HFFc6 (cell line): ENCODE measurements at places on chromosomes 7 and 10. TPM values are rescaled to one million over a fixed set of nuclear protein-coding genes. Genes with fewer than 3 reads are reported as not detected.

- peaks cover 3% of the 10 kb centered on the region; the same call in 1 of the 2 replicates for H3K36me3 ChIP-seq
- H3K4me3 ChIP-seq, result no peak overlapping the region
- no peak for DNase-seq
- H3K27me3 ChIP-seq, result peaks cover 1% of the 10 kb centered on the region; the same call in 1 of the 2 replicates
Observed at GRCh38 chr10:25072786-25073185, 56.4 kb downstream of the THNSL1 start.

DNA sequence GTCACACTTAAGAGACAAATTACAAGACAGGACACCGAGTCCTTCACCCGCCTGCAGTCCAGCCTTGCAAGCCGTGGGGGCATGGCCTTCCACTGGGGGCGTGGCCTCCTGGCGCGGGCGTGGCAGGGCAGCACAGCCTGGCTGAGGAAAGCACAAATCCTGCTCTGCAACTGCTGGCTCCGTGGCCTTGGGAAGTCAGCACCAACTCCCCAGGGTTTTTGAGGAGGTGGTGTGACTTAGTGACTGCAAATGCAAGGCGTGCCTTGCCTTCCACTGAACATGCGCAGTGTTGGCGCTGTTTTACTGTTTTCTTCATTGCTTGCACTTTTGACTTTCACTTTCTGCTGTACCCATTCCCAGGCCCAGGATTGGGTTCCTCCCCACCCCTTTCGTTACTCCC, 12.9 kb upstream of the BMS1 start:
- H3K4me1 ChIP-seq, result no peaks in the 10 kb centered on the region
- no peak overlapping the region for H3K27ac ChIP-seq
- H3K36me3 ChIP-seq, result no peaks in the 10 kb centered on the region
- H3K4me3 ChIP-seq, result peak overlapping the region; percentile 57; the same call in 1 of the 2 replicates
- H3K27me3 ChIP-seq, result peaks cover 9% of the 10 kb centered on the region
- DNase-seq, result no peak

GRCh38 chr10:77898323-77899079, 28.1 kb downstream of the DLG5 start:
- peak overlapping the region; percentile 72 for H3K27ac ChIP-seq
- peaks cover 36% of the 10 kb centered on the region for H3K4me1 ChIP-seq
- H3K36me3 ChIP-seq, result no peaks in the 10 kb centered on the region; the same call in 1 of the 2 replicates
- H3K27me3 ChIP-seq, result peaks cover 1% of the 10 kb centered on the region; the same call in 1 of the 2 replicates
- DNase-seq, result no peak

- DNase-seq, result peak; percentile 73
- peak overlapping the region; percentile 79 for H3K4me3 ChIP-seq
- H3K36me3 ChIP-seq, result no peaks in the 10 kb centered on the region
- no peaks in the 10 kb centered on the region; the same call in 1 of the 2 replicates for H3K27me3 ChIP-seq
- H3K4me1 ChIP-seq, result peaks cover 55% of the 10 kb centered on the region
Observed at GRCh38 chr10:71243756-71244395, 31.5 kb downstream of the UNC5B start.

DNA sequence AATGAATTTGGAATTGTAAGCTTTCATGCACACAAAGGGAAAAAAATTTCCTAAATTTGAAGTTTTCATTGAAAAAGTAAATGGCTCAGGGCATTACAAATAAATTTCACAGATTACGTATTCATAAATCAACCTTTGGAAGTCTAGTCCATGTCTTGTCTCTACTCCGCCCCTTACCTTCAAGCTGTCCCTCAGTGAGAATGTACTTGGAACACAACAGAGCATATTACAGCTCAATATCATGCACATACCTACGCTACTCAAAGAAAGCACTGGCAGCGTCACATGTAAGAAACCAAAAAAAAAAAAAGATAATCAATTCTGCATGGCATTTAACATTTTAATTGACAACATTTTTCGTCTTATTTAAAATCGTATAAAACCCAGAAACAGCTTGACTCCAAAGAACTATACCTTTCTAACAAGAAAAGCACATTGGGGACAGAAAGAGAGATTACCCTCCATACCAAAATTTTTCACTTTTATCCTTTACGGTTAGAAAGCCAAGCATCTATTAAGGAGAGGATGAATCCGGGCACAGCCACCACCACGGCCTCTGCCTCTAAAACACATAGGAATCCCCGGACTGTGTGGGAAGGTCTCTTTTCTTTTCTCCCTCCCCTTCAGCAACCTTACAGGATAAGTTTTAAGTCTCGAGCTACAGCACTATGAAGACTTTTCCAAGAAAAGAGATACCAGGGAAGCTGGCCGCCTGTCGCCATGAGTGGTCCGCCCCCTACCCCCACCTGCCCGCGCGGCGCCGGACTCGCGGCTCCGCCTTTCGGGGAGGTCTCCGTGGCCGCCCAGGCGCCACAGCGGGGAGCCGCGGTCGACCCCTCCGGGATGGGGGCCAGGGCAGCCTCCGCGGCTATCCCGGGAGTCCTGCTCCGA, 1.1 kb downstream of the JMJD1C start:
- DNase-seq, result peak; percentile 6
- peaks cover 9% of the 10 kb centered on the region; the same call in 1 of the 2 replicates for H3K36me3 ChIP-seq
- H3K4me1 ChIP-seq, result peaks cover 54% of the 10 kb centered on the region
- peak overlapping the region; percentile 98 for H3K4me3 ChIP-seq

- H3K4me3 ChIP-seq, result no peak overlapping the region
- H3K36me3 ChIP-seq, result no peaks in the 10 kb centered on the region
- H3K27ac ChIP-seq, result no peak overlapping the region
- peaks cover 7% of the 10 kb centered on the region for H3K4me1 ChIP-seq
- DNase-seq, result no peak
- H3K27me3 ChIP-seq, result peaks cover 4% of the 10 kb centered on the region
Observed at GRCh38 chr10:17624996-17625395, 7.8 kb upstream of the HACD1 start.

DNA sequence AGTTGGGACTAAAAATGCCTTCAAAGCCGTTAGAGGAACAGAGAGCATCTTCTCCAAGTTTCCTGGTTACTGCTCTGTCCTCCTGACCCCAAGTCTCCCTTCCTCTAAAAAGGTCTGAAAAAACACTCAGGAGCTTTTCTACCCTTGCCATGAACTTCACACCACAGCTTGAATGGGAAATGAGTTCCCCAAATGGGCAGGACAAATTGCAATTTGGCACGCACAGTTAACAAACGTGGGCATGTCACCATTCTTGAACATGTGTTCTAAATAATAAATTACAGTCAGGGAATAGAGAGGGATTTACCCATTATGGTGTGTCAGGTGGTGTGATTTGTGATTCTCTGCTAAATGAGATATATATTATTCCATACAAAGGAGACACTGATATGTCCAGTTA, 91.2 kb upstream of the WNT16 start:
- no peak for DNase-seq
- H3K27ac ChIP-seq, result no peak overlapping the region
- H3K4me1 ChIP-seq, result peaks cover 29% of the 10 kb centered on the region
- peaks cover 2% of the 10 kb centered on the region; the same call in 1 of the 2 replicates for H3K27me3 ChIP-seq
- H3K4me3 ChIP-seq, result no peak overlapping the region

GRCh38 chr7:14309432-14309831, 320.0 kb upstream of the ETV1 start:
- no peak overlapping the region for H3K4me3 ChIP-seq
- no peaks in the 10 kb centered on the region; the same call in 1 of the 2 replicates for H3K27me3 ChIP-seq
- no peaks in the 10 kb centered on the region for H3K36me3 ChIP-seq
- no peak overlapping the region for H3K27ac ChIP-seq
- H3K4me1 ChIP-seq, result no peaks in the 10 kb centered on the region
- no peak for DNase-seq

DNA sequence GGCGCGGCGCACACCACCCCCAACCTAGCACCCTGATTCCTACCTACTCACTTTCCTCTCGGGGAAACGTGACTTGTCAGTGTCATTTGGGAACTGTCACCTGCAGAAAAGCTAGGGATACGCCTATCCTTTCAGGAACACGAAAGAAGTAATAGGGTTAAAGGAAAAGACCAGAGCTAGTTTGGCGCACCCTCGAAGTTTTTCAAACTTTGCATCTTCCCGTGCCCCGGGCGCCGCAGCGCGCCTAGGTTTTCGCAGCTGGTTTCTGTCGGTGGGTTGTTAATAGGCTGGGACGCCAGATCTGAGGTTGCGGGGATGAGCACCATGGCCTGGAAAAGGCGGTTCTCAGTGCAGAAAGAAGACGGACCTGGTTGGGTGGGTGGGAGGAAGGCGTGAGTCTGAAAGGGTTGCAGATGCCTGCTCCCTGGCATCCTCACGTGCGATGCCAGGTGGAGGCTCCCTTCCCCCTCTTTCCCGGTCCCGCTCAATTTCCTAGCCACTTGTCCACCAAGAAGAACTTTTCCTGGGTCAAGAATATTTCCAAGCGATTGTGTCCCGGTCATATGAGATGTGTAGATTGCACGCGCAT, 568 bp upstream of the MEOX2 start:
- no peaks in the 10 kb centered on the region for H3K36me3 ChIP-seq
- H3K27ac ChIP-seq, result no peak overlapping the region
- H3K27me3 ChIP-seq, result peaks cover 42% of the 10 kb centered on the region
- DNase-seq, result no peak
- peak overlapping the region; percentile 68; the same call in 1 of the 2 replicates for H3K4me3 ChIP-seq

GRCh38 chr10:124221356-124222317, 128.2 kb upstream of the CHST15 start:
- H3K36me3 ChIP-seq, result no peaks in the 10 kb centered on the region
- H3K27me3 ChIP-seq, result peaks cover 5% of the 10 kb centered on the region; the same call in 1 of the 2 replicates
- no peaks in the 10 kb centered on the region; the same call in 1 of the 2 replicates for H3K4me1 ChIP-seq
- H3K27ac ChIP-seq, result no peak overlapping the region
- no peak overlapping the region for H3K4me3 ChIP-seq
- no peak for DNase-seq

DNA sequence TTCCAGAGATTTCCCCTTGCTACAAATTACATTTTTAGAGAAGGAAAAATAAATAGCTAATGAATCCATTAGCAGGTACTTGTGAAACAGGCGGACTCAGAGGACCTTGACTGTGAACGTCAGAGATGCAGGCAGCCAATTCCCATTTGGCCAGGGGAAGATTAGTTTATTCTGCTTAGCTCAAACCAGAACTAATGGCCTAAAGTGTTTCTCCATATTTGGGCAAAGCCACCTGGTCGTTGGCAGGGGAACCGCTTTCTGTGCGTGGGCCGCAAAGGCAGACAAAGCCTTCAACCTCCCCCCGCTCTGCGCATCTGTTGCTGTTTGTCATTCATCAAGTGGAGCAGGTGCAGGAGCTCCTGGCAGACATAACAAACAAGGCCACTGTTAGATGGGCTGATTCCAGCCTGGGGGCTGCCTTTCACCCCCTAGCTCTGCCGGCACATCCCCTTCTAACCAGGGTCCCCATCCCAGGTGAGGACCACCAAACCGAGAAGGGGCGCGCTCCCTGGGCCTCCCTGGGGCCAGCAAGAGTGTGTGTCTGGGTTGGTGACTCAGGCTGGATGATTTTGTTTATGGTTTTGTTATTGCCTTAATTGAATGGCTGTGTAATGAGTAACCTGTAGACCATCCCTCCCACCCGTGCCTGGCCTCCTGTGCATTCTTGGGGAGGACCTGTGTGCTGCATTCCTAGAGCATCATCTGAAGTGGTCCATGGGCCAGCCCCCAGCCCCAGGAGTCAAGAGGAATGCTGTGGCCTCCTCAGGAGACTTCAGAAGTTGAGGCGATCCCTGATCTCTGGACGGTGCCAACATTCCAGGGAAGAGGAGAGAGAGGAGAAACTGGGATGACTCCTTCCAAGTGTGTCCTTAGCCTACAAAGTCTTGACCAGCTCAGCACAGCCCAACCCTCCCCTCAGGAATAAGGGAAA, 14.5 kb upstream of the CPA1 start:
- H3K4me3 ChIP-seq, result peak overlapping the region; percentile 74
- H3K27me3 ChIP-seq, result peaks cover 11% of the 10 kb centered on the region
- peaks cover 6% of the 10 kb centered on the region for H3K36me3 ChIP-seq
- DNase-seq, result peak; percentile 78
- peaks cover 75% of the 10 kb centered on the region for H3K4me1 ChIP-seq

DNA sequence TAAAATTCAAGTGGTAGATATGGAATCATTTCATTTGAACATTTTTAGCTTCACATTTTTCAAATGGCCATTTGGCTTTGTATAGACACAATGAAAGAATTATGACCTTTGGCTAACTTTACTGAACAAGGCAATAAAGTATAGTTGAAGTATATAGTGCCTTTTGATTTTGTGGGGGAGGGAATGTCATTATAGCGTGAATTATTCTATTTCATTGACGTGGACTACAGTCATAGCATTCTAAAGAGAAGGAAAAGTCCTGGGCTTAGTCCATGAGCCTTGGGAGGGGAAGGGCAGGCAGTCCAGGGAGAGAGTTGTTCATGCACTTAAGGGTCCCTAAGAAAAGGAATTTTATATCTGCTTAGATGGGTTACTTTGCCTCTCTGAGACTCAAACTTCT, 181.4 kb upstream of the GPR26 start:
- 0 out of 2 replicates have a peak, but pooled peaks cover 4% of the 10 kb centered on the region for H3K36me3 ChIP-seq
- no peak for DNase-seq
- no peaks in the 10 kb centered on the region for H3K4me1 ChIP-seq
- no peak overlapping the region for H3K4me3 ChIP-seq
- peaks cover 4% of the 10 kb centered on the region; the same call in 1 of the 2 replicates for H3K27me3 ChIP-seq

DNA sequence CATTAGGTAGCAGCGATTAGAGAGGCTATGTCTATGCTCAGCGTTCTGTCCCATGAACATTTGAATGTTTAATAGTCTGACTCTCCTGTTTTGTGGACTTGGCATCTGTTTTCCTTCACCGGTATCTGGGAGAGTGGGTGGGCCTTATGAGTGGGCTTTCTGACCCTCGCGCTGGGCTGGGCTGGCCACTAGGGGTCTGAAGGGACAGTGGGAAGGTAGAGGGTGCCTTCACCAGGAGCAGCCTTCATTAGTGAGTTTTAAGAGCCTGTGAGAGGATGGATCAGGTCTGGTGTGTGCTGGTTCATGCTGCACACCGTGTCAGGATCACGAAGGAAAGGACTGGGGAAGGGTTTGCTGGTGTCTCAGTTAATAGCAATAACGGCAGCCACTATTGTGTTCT, 33.4 kb downstream of the DCLRE1A start:
- H3K4me1 ChIP-seq, result no peaks in the 10 kb centered on the region
- H3K36me3 ChIP-seq, result no peaks in the 10 kb centered on the region
- no peak overlapping the region for H3K4me3 ChIP-seq
- peaks cover 7% of the 10 kb centered on the region for H3K27me3 ChIP-seq

DNA sequence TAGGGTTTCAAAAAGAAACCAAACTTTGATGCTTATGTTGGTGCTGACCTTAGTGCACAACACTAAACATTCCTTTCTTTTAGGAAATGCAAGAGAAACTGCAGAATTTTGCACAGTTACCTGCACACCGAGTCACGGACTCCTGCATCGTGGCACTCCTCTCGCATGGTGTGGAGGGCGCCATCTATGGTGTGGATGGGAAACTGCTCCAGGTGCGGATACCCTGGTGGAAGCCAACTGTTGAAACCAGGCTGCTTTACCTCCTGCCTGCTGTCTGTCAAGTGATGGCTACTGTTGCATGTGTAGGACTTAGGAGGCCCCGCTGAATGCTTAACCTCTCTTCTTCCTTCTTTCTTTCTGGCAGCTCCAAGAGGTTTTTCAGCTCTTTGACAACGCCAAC, 11.7 kb downstream of the CASP2 start:
- peaks cover 54% of the 10 kb centered on the region for H3K4me1 ChIP-seq
- no peak for DNase-seq
- H3K4me3 ChIP-seq, result no peak overlapping the region
- H3K36me3 ChIP-seq, result peaks cover 56% of the 10 kb centered on the region

The POM121 gene
- 42.2 to 42.8 TPM (median 42.3 TPM) in 3 replicates for total RNA-seq

The STAG3 gene
- 0.15 to 0.31 TPM (median 0.30 TPM) in 3 replicates for total RNA-seq

The KIAA1549 gene
- total RNA-seq, result 7.3 to 13.3 TPM (median 10.9 TPM) in 3 replicates

The LRRC4 gene
- 1.9 to 2.4 TPM (median 2.1 TPM) in 3 replicates for total RNA-seq

The CLDN3 gene
- not detected in 3 replicates for total RNA-seq

The SMKR1 gene
- not detected in 3 replicates for total RNA-seq

The BTBD16 gene
- total RNA-seq, result not detected in 3 replicates

The LLCFC1 gene
- total RNA-seq, result not detected in 3 replicates

The TMEM213 gene
- not detected in 3 replicates for total RNA-seq
